ENCODE measurements at places on chromosomes 3 and 15. TPM values are rescaled to one million over a fixed set of nuclear protein-coding genes. Genes with fewer than 3 reads are reported as not detected.

DNA sequence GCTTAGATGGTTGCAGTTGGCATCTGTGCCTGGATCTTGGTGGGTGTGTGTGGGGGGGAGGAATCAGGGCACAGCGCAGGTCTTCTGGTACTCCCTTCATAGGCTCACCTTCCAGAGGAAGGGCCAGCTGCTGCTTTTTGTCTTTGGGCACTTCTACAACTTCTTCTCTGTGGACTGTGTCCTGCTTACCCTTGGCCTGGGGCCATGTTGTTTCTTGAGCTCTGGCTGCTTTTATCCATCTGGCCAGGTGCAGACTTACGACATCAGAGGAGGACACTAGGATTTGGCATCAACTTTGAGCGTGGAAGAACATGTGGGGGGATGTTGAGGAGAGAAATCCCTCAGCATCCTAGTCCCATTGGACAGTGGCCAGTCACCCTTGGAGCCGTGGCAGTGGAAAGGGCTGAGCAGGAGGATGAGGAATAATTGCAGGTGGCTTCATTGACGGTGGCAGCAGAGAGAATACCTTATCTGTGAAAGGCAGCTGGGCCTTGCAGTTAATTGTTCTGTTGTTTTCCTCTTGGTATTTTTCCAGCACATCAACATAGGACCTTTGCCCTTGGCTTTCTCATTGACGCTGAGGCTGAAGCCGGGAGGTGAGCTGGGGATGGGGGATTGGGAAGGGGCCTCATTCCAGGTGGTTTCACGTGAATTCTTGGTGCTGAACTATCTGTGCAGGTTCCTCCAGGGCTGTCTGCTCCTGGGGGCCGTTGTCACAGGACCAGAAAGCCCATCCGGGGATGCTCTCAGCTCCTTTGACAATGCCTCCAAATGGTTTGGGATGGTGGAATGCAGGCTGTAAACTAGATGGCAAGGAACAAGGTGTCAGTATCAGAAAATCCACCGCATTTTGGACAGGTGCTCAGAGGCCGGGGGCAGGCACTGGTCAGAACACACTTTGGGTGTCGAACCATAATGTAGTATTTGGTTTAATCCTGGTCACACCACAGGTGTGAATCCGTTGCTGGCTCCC, 9.7 kb downstream of the EPHB1 start:
- no peak for DNase-seq
- H3K4me3 ChIP-seq = no peak overlapping the region
- H3K27ac ChIP-seq = no peak overlapping the region
- H3K4me1 ChIP-seq = peaks cover 14% of the 10 kb centered on the region
- no peaks in the 10 kb centered on the region for H3K27me3 ChIP-seq

- no peaks in the 10 kb centered on the region for H3K36me3 ChIP-seq
- no peaks in the 10 kb centered on the region for H3K27me3 ChIP-seq
- H3K27ac ChIP-seq = no peak overlapping the region
- no peak for DNase-seq
These were observed 34.7 kb upstream of the SH3BP5 start for GRCh38 chr3:15367059-15367458.

DNA sequence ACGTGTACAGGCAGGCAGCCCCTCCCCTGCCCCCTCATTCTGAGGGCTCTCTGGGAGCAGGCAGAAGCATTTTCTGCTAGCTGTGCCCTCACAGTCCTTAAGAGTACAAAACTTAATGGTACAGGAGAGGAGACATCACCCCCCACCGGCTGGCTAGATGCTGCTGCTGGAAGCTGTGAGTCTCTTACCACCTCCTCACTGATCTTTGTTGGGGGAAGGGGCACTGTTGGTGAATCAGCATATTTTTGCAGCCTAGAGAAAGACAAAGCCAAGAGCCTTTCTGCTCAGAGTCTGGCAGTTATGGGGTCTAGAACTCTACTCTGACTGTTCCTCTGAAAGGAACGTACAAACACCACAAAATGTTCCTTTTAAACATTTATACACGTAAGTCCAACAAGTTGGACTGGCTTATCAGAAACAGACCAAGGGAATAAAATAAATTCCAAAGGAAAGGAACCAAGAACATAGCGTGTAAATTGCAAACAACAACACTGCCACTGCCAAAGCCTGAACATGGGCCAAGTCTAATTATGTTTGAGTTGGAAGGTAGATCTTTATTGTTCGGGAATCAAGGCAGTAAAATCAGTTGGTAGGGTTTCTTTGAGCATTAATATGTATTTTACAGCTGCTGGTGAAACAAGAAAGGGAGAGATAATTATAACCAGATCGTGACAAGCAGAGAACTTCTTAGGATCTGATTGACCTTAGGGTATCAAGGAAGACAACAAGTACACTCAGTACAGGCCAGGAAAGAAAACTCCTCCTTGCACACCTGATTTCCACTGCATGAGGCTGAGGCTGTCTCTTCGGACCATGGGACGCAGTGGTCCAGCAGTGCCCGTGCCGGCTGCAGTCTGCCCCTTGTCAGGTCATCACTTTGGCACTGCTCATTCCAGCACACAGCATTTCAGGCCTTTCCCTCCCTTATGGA, 27.4 kb downstream of the CLK3 start:
- H3K4me3 ChIP-seq = no peak overlapping the region
- no peaks in the 10 kb centered on the region for H3K27me3 ChIP-seq
- H3K4me1 ChIP-seq = no peaks in the 10 kb centered on the region
- DNase-seq = no peak
- H3K36me3 ChIP-seq = peaks cover 16% of the 10 kb centered on the region

DNA sequence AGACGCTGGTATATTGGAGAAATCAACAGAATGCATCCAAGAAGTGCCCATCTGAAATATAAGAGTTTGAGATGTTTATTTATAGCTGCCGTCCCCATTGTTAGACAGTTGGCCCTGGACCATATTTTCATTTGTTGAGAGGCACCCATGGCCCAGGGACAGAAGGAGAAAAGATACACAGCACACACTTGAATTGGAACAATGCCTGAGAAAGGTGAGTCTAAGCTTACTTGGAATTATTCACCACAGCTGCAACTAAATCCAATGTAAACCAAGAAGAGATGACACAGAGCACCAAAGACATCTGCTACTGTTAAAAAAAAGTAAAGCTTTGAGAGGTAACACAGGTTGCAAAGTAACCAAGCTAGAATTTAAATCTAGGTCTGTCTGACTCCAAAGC, 525.5 kb upstream of the NAALADL2 start:
- no peak overlapping the region for H3K4me3 ChIP-seq
- H3K4me1 ChIP-seq = no peaks in the 10 kb centered on the region
- H3K27me3 ChIP-seq = no peaks in the 10 kb centered on the region
- H3K36me3 ChIP-seq = no peaks in the 10 kb centered on the region
- no peak for DNase-seq

DNA sequence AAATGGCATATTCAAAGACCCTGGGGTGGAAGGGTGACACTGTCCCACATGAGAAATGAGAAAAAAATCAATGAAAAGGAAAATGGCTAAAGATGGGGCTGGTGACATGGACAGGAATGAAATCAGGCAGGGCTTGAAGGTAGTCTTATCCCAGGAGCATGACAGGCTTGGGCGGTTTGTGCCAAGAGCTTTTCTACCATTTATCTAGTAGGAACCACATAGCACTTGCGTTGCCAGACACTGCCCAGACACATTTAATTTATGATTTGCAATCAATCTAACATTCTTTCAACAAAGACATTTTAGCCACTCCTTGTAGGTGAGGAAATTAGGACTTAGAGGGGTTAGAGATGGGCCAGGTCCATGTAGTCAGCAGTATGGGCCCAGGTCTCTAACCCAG, 106.6 kb upstream of the NR2F2 start:
- no peak for DNase-seq
- H3K27ac ChIP-seq = no peak overlapping the region
- no peaks in the 10 kb centered on the region for H3K4me1 ChIP-seq
- no peaks in the 10 kb centered on the region for H3K36me3 ChIP-seq
- H3K4me3 ChIP-seq = no peak overlapping the region

GRCh38 chr15:90624278-90624981, 92.7 kb upstream of the BLM start:
- no peak overlapping the region for H3K4me3 ChIP-seq
- no peak overlapping the region for H3K27ac ChIP-seq
- peaks cover 15% of the 10 kb centered on the region for H3K4me1 ChIP-seq
- H3K27me3 ChIP-seq = no peaks in the 10 kb centered on the region
- peaks cover 41% of the 10 kb centered on the region for H3K36me3 ChIP-seq

SUSD5 gene
- not detected for total RNA-seq

DNA sequence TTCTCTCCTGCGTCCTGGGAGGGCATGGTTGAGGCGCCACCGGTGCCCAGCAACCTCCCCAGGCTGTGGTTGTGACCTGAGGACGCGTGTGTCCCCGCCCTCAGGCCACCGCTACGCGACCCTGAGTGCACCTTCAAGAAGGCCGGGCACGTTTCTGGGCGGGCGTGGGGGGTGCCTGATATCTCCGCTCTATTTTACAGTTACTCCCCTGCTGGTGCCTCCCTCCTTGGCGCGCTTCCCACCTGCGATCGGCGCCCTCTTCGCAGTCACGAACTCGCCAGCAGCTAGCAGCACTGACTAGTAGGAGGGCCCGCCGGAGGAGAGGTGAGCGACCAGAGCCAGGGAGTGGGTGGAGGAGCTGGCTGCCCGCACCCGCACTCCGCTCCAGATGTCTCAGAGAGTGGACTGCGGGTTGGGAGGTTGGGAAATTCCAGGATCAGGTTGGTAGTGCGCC, 43.2 kb upstream of the POLG start:
- H3K4me3 ChIP-seq = no peak overlapping the region
- no peaks in the 10 kb centered on the region for H3K36me3 ChIP-seq
- no peaks in the 10 kb centered on the region for H3K4me1 ChIP-seq
- DNase-seq = no peak

DNA sequence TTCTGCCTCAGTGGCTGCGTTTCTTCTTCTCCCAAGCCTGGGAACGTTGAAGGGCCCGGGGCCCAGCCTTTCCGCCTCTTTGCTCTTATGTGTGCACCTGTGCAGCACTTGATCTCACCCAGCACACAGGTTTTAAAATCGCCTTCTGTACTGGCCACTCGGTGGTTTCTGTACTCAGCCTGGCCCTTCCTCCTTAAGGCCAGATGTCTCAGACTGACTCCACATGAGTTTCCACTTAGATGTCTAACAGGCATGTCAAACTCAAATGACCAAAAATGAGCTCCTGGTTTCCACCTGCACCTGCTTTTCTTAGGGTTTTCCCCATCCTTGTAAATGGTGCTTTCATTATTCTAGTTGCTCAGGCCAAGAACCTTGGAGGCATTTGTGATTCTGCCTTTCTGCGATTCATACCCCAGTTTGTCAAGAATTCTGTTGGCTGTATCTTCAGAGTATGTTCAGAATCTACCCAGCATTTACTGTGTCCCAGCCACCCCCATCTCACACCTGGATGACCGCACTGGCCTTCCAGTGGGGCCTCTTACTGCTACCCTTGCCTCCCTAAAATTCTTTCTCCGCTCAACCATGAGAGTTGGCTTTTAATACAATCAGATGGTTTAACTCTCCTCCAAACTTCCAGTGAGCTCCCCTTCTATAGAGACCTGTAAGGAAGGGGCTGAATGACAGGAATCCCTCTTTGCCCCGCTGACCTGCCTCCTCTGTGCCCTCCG, 2.2 kb upstream of the TRAK1 start:
- no peak overlapping the region for H3K4me3 ChIP-seq
- H3K27me3 ChIP-seq = no peaks in the 10 kb centered on the region
- peaks cover 5% of the 10 kb centered on the region for H3K36me3 ChIP-seq

DNA sequence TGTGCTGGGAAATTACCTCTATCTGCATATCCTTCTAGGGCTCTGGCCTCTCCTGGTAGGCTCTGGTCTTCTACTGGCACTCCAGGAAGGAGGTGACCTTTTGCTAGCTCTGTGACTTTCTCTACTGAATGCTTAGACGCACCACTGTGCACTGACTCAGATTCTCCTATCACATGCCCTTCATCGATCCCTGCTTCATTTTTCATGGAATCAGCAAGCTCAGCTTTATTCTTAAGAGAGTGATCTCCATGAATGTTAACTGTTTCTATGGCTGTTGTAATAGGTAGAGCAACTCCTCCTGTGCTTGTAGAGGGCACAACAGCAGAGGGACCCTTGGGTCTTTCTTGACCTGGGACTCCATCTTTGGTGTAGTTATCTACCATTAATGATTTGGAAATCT, 106.6 kb downstream of the MAP4 start:
- peaks cover 2% of the 10 kb centered on the region for H3K36me3 ChIP-seq
- H3K27ac ChIP-seq = no peak overlapping the region
- no peaks in the 10 kb centered on the region for H3K4me1 ChIP-seq
- no peak overlapping the region for H3K4me3 ChIP-seq
- no peaks in the 10 kb centered on the region for H3K27me3 ChIP-seq

DNA sequence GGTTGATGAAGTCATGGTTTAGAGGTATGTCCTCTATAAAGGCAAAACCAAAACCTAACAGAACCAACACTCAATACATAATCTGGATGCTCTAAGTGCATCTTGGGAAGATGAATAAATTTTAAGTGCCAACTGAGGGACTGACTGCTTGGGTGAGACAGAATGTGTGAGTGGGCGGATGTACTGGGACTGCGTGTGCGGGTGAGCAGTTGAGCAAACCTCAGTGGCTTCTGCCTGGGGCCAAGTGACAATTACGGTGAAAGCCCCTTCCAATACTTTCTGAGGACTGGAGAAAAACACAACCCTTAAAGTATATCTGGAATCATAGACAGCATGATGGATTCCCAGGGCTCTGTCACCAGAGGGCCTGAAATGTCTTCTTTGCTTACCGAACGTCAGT, 80.1 kb upstream of the FEZF2 start:
- H3K4me1 ChIP-seq = no peaks in the 10 kb centered on the region
- DNase-seq = no peak
- no peak overlapping the region for H3K4me3 ChIP-seq
- H3K27ac ChIP-seq = no peak overlapping the region
- no peaks in the 10 kb centered on the region for H3K27me3 ChIP-seq

All from CD4-positive, alpha-beta memory T cell (primary cell).